Mesothelial cell of epicardium (in vitro differentiated cells): ENCODE measurements at places on chromosomes 1 and 21. TPM values are rescaled to one million over a fixed set of nuclear protein-coding genes. Genes with fewer than 3 reads are reported as not detected.

The C1orf87 gene
- not detected in 3 replicates for total RNA-seq

GRCh38 chr1:24911651-24912155, 18.4 kb downstream of the RUNX3 start:
- no peak for DNase-seq
- peaks cover 10% of the 10 kb centered on the region for H3K4me1 ChIP-seq
- peaks cover 5% of the 10 kb centered on the region for H3K27me3 ChIP-seq
- no peak overlapping the region for H3K4me3 ChIP-seq
- H3K27ac ChIP-seq, result no peak overlapping the region

The BARHL2 gene
- not detected in 3 replicates for total RNA-seq

DNA sequence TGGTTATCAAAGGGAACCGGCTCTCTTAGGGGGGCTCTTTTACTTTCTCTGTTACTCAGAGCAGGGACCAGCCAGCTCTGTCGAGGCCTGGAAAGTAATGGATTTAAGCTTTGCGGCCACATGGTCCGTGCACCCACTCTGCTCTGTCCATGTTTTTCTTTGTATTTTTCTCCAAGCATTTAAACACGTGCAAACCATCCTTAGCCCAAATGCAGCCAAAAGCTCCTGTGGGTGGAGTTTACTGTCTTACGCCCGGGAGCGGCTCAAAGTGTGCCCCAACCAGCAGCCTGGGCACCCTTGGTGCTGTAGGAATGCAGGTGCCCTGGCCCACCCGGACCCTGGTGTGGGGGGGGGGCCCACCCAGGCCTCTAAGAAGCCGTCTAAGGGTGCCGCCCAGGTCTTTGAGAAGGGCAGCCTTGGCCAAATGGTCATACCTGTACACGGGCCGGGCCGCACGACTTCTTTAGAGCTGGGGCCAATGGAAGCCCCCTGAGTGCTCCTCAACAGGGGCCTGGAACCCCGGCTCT, 29.2 kb upstream of the POFUT2 start:
- no peaks in the 10 kb centered on the region for H3K36me3 ChIP-seq
- H3K27ac ChIP-seq, result no peak overlapping the region
- peaks cover 3% of the 10 kb centered on the region for H3K4me1 ChIP-seq
- no peak for DNase-seq

DNA sequence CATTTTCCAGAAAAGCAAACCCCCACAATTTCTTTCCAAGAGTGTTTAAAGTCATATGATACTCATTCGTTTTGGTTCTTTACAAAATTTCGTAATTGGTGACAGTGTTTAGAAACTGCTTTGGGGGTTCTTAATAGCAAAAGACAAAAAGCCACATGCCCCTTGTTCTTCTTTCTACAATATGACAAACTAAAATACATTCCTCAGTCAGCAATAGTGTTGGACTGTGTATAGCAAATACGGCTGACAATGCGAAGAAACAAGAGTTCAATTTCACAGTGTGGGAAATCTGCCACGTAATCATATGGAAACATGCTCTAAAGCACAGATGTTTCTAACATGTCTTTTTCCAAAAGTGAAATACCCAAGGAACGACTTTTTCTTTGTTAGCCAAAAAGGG, 7.6 kb upstream of the IFNAR1 start:
- no peaks in the 10 kb centered on the region for H3K4me1 ChIP-seq
- no peak overlapping the region for H3K27ac ChIP-seq
- DNase-seq, result no peak
- peaks cover 2% of the 10 kb centered on the region for H3K36me3 ChIP-seq
- H3K4me3 ChIP-seq, result no peak overlapping the region

DNA sequence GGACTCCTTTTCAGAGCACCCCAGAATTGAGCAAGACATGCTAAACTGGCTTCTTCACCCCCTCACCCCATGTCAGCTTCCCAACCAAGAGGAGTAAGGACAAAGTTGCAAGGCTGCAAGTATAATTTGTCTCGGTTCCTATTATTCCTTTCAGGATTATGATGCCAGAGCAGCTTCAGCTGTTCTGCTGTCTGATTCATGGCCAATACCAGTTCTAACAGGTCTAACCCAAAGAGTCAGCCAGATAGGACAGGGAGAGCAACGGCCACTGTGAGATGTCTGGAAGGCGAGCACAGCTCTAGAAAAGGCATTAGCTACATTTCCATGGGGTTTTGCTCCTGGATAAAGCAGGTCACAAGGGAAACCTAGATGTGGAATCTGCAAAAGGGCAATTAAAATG, 53.3 kb upstream of the HOOK1 start:
- no peaks in the 10 kb centered on the region for H3K36me3 ChIP-seq
- H3K27me3 ChIP-seq, result no peaks in the 10 kb centered on the region
- no peak for DNase-seq
- H3K27ac ChIP-seq, result no peak overlapping the region

GRCh38 chr1:213585402-213585801, 402.4 kb upstream of the PROX1 start:
- peaks cover 62% of the 10 kb centered on the region for H3K27me3 ChIP-seq
- H3K27ac ChIP-seq, result no peak overlapping the region
- peaks cover 12% of the 10 kb centered on the region for H3K4me1 ChIP-seq
- no peak for DNase-seq

GRCh38 chr1:156467906-156468305, 32.7 kb downstream of the MEF2D start:
- peaks cover 24% of the 10 kb centered on the region for H3K36me3 ChIP-seq
- DNase-seq, result no peak
- no peak overlapping the region for H3K27ac ChIP-seq
- peaks cover 2% of the 10 kb centered on the region for H3K4me1 ChIP-seq
- H3K27me3 ChIP-seq, result no peaks in the 10 kb centered on the region

DNA sequence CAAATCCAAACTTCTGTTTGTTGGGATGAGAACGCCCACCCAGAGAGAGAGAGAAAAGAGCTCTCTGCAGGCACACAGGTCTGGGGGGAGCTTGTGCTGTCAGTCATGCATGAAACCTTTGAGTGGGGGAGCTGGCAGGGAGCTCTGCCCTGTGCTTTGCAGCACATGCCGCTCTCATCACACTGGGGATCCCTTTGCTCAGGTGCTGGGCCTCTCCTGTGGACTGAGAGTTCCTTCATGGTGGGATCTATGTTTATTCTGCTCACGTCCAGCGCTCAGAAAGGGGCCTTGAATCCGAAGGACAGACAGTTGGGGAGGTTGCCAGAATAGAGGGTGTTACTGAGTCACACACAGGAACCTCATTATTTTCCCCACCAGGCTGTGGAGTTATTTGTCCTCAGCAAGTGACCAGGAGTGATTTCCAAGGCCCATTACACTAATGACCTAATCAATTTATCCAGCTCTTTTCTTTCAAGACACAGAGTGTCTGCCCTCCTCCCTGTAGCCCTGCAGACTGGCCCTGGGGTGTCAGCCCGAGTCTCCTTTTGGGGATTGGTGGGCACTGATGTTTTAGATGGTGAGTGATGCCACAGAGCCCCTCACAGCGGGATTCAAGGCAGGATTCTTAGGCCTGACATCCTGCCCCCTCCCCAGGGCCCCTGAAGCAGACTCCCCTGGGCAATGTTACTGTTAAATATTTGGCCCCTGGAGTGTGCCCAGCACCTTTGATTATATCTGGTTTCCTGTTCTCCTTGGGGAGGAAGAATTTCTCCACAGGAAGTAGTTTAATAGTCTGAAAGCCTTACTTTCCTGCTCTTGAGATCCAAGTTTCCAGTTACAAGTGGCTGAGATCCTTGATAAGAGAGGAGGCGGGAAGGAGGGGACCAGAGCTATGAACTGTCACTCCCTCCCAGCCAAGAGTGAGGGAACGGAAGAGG, 22.3 kb downstream of the MYBPH start:
- H3K36me3 ChIP-seq, result no peaks in the 10 kb centered on the region
- H3K27ac ChIP-seq, result peak overlapping the region; percentile 74
- H3K27me3 ChIP-seq, result no peaks in the 10 kb centered on the region
- no peak for DNase-seq
- H3K4me1 ChIP-seq, result peaks cover 67% of the 10 kb centered on the region

The RXFP4 gene
- total RNA-seq, result not detected in 3 replicates

- H3K36me3 ChIP-seq, result no peaks in the 10 kb centered on the region
- peaks cover 14% of the 10 kb centered on the region for H3K27me3 ChIP-seq
- H3K4me3 ChIP-seq, result no peak overlapping the region
- H3K27ac ChIP-seq, result no peak overlapping the region
- DNase-seq, result no peak
Observed at GRCh38 chr1:119276558-119276957, 92.0 kb upstream of the HAO2 start.

- no peaks in the 10 kb centered on the region for H3K36me3 ChIP-seq
- H3K27me3 ChIP-seq, result peaks cover 75% of the 10 kb centered on the region
- H3K4me3 ChIP-seq, result no peak overlapping the region
Observed at GRCh38 chr1:154753426-154753825, 116.7 kb downstream of the KCNN3 start.

The ABCA4 gene
- total RNA-seq, result 12.7 to 14.5 TPM (median 14.4 TPM) in 3 replicates
